ENCODE measurements at places on chromosomes 2 and 18.

DNA sequence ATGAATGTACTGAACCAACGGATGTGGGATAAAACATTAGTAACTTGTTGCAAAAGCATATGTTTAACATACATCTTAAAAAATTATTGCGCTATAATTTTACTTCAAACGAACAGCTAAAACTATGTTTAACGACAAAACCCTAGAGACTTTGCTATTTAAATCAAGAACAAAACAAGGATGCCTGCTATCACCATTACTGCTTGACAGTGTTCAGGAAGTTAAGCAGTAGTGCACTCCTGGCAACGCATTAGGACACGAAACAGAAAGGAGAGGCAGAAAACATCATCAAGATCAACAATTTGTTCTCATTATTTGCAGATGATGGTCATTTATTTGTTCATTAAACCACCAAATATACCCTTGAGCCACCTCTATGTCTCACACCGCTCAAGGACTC is 151.9 kb downstream of the GALNT1 start:
- no peak for DNase-seq

DNA sequence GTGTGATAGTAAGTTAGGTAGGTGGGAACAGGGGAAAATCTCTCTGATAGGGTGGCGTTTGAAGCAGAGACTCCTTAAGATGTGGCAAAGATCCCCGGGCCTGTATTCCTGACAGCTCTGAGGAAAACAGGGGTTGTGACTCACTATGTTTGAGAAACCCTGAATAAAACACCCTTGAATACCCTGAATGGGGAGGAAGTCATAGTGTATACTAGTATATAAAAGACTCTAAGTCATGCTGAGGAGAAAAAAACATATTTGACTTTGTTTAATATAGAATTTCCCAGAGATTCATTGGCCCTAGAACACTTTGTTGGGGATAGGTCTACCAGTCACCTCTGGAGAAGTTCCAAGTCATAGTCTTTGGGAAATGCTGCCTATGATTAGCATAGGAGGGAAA is 590.9 kb downstream of the IRS1 start:
- DNase-seq, result no peak

DNA sequence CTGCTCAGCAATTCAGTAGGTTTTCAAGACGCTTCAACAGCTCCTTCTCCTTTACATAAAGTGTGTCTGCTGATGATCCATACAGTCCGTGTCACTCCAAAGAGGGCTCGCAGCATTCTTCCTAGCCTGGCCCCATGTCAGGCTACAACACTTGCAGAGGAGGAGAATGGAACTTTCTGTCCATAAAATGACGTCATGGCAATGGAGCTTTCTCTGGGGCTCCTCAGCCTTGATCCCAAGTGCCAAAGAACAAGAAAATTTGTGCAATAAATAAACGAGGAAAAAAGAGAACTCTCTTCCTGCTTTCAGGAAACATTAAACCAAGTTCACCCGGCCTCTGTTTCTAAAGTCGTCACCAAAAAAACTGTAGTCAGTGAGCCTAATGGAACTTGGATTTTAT is 199.5 kb upstream of the MEIS1 start:
- DNase-seq, result no peak

GRCh38 chr2:20212459-20212870 is 12.5 kb downstream of the SDC1 start:
- DNase-seq, result no peak

- DNase-seq, result no peak
These were observed 148.9 kb upstream of the GULP1 start for GRCh38 chr2:188142636-188143295.

DNA sequence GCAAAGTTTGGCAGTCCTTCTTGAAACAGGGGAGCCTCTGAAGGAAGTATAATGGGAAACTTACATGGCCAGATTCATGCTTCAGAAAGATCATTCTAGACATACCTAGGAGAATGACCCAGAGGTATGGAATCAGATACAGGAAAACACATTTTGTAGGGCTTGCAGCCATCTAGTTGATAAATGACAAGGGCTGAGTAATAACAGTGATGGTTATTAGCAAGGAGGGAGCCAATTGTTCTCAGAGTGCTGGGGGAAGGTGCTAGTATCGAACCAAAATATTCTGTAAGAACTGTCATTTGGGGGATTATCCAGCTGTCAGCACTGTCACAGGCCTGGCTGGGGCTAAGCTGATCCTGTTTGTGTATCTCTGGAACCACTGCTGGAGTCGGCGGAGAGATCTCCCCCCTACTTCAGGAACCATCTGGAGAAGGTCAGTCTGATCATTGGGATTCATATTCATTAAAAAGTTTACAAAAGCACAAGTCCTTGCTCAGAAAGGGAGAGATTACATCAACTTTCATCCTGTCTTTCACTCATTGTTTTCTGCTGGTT is 113.8 kb upstream of the THSD7B start:
- no peak for DNase-seq

- DNase-seq, result no peak
These were observed 565.4 kb downstream of the IRS1 start for GRCh38 chr2:226234187-226234586.

- DNase-seq, result no peak
These were observed 66.8 kb upstream of the STPG4 start for GRCh38 chr2:47221946-47222345.

DNA sequence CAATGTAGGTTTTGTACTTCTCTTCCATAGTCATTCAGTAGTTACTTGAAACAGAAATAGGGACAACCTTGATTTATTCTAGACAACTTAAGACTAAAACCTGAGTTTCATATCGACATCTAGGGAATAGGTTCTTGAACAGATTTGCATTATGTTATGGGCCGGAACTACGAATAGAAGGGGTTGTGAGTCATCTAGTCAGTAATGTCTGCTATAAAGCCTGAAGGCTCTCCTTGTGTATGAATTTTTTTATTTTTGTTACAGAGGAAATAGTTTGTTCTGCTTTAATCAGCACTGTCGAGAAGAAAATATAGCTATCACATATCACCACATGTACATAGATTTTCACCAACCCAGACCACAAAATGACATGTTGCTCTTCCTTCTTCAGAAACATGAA is 17.3 kb upstream of the TRIM43 start:
- no peak for DNase-seq

DNA sequence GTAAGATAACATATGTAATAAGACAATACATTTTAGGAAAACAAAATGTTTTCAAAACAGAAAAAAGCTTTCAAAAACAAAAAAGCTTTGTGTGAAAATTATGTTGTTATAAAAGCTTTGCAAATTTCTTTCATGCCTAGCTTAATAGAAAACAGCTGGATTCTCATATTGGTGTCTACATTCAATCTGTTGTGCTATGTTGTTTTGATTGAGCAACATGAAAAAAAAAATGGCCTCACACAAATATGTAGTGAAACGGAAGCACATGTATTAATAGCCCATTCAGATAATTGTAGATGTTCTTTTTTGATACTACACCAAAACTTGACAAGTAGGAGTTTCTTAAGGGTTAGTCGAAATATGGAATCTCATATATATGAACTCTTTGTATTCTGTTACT is 197.5 kb downstream of the ZEB2 start:
- DNase-seq, result no peak

DNA sequence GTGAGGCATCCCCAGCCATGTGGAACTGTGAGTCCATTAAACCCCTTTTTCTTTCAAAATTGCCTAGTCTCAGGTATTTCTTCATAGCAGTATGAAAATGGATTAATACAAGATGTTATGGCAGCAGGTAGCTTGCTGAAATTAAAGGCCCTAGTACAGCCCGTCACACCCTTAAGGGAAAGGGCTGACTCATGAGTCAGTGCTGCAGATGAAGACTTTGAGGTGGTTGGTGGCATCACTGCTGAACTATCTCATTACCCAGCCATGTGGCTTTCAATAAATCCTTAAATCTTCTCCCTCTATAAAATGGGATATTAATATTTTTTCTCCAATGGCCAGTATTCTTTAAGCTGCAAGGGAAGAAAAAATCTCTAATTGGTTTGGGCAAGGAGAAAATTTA is 226.1 kb upstream of the CCDC68 start:
- DNase-seq, result no peak

GRCh38 chr2:106034325-106034724 is 159.8 kb downstream of the UXS1 start:
- no peak for DNase-seq

DNA sequence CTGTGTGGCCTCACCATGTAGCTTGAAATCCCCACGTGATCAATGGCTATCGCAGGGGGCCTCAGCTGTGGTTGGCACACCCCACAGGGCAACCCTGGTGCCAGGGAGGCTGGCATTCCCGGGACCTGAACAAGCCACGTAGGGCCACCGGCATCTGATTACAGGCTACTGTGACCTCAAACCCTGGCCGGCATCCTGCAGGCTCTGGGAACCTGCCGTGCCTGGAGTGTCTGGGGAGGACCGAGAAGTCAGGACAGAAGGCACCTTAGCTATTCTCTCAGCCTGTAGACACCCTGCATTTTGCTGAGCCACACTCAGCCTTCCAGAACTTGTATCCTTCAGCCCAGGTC is 213.0 kb downstream of the GLI2 start:
- DNase-seq, result no peak

GRCh38 chr18:567122-567521 is 13.1 kb upstream of the CETN1 start:
- no peak for DNase-seq

DNA sequence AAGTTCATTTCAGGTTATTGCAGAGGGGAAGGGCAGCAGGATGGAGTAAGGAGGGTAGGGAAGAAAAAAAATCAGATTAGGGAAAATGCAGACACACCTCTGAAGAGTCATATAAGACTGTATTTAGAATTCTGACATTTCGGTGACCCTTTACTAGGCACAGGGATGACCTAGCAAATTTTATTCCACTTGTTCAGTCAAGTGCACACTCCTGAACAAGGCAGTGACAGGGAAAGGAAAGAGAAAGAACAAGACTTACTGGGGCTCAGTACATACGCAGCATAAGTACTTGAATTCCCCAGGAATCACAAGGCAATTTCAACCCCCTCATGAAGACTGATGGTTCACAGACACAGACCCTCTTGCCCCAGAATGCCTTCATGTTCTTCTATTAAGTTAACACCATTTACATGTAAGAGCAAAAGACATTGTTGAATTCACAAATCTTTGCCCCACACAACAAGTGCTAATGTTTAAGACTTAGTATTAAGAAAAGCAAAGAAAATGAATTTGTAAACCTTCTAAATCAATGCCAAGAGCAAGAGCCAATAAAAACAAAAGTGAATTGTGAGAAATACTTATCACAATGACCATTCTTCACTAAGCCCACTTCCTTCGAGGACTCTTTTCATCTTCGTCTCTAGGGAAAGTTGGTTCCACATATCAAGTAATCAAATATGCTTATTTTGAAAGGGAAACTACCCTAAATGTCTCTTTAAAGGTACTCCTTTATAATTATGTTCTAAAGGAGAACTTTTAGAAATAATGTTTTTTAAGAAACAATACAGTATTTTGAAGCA is 47.0 kb downstream of the COBLL1 start:
- no peak for DNase-seq

DNA sequence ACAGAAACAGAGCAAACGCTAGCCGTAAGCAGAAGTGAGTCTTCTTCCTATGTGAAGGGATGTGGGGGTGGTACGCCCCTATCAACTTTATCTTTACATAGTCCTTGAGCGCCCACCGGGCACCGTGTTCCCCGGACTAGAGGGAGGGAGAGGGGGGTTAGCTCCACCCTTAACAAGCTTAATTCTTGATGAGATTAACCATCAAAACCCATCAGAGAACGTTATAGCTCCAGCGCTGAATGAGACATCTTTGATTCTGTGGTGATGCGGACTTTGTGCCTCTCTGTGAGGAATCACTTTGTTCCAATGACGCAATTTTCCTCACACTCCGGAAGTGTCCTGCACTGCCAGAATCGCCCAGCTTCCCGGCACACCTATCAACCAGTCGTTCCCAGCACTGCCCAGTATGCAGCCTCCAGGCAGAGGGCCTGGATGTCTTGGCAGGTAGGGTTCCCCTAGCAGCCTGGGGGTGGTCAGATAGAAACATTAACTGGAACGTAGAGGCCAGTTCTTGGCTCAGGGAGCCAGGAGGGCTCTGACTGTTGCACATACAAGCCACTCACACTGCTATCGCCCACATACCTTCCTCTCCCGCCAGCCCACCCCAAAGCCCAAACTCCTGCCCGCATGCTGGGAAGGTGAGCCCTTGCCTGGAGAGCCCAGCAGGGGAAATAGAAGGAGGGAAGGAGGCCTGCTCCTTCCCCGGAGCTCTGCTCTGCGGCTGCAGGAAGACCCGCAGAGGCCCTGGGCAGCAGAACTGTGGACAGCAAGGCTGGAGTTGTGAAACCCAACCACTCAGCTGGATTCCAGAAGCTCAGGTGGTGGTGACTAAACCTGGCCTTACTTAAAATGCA is 1.9 kb upstream of the ODC1 start:
- peak; percentile 53 for DNase-seq

- DNase-seq, result no peak
These were observed 1.3 kb downstream of the PRPF40A start for GRCh38 chr2:152715854-152716428.

DNA sequence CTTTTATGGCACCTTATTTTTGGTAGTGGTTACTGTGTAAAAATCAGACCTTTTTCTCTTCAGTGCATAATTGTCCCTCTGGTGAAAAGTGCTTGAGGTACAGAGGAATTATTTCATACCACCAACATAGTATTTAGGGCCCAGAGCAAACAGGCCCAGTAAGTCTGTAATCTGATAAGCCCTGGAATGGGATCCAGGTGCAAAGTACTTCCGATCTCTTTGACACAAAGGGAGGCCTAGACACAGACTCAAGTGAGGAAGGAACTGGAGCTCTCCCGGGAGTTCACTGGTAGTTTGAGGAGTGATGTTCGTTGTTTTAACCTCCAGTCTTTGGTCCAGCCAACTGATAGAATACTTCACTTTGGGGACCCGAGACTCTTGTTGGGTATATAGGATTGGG is 57.4 kb downstream of the RAB31 start:
- DNase-seq, result no peak

GRCh38 chr2:42132191-42132965 is 36.8 kb upstream of the EML4 start:
- no peak for DNase-seq

DNA sequence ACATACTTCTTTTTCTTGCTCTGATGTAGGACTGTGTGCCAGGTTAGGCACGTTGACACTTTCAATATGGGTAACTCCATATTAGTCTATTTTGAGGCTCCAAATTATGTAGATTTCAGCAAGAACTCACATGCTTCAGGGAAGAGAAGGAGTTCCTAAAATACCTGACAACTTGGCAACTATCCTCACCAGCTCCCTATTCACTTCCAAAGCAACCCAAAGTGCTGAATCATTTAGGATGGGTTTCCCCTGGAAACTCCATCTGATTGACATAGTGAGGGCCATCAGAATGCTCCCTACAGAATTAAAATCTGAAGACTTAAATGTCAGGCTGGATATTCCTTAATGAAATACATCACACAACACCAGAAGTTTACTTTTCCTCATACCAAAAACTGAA is 32.5 kb upstream of the NFU1 start:
- DNase-seq, result no peak

Data from SHP77 treated with DMSO at 0.1 percent for 48 hours (cell line).